SJSA1 (cell line): ENCODE measurements at places on chromosomes 13 and 19. TPM values are rescaled to one million over a fixed set of nuclear protein-coding genes. Genes with fewer than 3 reads are reported as not detected.

Gene ATP13A1
- total RNA-seq, result 138 and 147 TPM in 2 replicates

- no peaks in the 10 kb centered on the region for H3K27me3 ChIP-seq
- H3K27ac ChIP-seq, result no peak overlapping the region
- H3K4me3 ChIP-seq, result no peak overlapping the region
Observed at GRCh38 chr19:13808856-13809255, 13.6 kb downstream of the ZSWIM4 start.

GRCh38 chr19:8148410-8149260, 757 bp downstream of the FBN3 start:
- H3K4me1 ChIP-seq, result no peaks in the 10 kb centered on the region
- no peak overlapping the region for H3K4me3 ChIP-seq
- no peak for DNase-seq
- no peaks in the 10 kb centered on the region for H3K36me3 ChIP-seq

DNA sequence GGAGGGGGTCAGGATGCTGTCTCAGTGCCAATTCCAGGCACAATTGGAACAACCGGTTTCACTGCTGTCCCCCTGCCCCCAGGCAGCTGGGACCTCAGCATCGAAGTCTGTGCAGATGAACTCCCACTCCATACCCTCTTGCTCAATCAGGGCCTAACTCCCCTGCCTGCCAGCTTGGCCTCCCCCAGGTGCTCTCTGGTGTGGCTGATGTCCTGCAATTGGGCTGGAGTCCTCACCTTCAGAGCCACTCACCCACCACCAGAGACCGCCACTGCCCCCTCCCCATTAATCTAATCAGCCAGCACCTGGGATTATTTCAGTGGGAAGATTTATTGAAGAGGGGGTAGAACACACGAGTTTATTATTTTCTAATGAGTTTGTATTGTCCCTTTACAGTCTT, 118.8 kb downstream of the MIPEP start:
- no peak overlapping the region for H3K4me3 ChIP-seq
- H3K36me3 ChIP-seq, result no peaks in the 10 kb centered on the region
- H3K27me3 ChIP-seq, result no peaks in the 10 kb centered on the region
- no peaks in the 10 kb centered on the region for H3K4me1 ChIP-seq
- no peak for DNase-seq

- H3K27me3 ChIP-seq, result peaks cover 20% of the 10 kb centered on the region
- H3K27ac ChIP-seq, result no peak within 1 kb of the TSS
- H3K4me1 ChIP-seq, result no peaks in the 10 kb centered on the region
- DNase-seq, result no peak
Observed at GRCh38 chr19:9936326-9937000, at the start of gene OLFM2. Gene OLFM2 (minus strand): TSS chr19:9936515. CDS start chr19:9936366, 149 bp downstream.

Gene ZNF570
- 2.9 and 4.0 TPM in 2 replicates for total RNA-seq

Gene CLEC17A
- total RNA-seq, result 0.18 TPM in 1 of 2 replicates, not detected in the other

DNA sequence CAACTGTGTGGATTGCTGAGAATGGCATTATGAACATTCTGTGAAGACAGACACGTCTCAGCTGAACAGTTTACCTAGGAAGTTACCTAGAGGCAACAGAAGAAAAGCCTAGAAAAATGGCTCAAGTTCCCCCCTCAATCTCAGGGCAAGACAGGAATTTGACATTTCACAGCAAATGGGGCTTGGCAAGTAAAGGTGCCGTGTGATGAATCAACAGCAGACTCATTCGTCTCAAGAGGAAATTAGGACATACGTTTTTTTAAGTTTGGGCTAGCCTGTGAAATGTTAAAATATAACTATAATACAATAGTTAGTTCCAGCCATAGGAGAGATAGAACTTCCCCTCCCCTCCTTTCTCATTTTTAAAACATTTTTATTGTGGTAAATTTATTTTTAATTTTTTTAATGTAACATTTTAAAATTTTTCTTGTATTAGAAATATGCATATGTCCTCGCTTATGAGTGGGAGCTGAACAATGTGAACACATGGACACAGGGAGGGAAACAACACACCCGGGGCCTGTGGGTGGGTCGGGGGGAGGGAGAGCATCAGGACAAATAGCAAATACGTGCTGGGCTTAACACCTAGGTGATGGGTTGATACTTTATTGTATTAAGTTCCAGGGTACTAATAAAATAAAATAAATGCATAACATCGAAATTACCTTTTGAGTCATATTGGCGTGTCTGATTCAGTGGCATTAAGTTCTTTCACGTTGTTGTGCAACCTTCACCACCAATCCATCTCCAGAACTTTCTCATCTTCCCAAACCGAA, 116.0 kb downstream of the COL4A2 start:
- H3K27ac ChIP-seq, result peak overlapping the region; percentile 70
- H3K4me3 ChIP-seq, result no peak overlapping the region
- peaks cover 12% of the 10 kb centered on the region for H3K36me3 ChIP-seq
- H3K4me1 ChIP-seq, result peaks cover 74% of the 10 kb centered on the region
- peak; percentile 40 for DNase-seq

- no peaks in the 10 kb centered on the region for H3K27me3 ChIP-seq
- H3K27ac ChIP-seq, result no peak overlapping the region
- H3K4me3 ChIP-seq, result no peak overlapping the region
- DNase-seq, result no peak
Observed at GRCh38 chr13:73929287-73929932, 204.8 kb downstream of the KLF12 start.

GRCh38 chr13:26227166-26227971, 5.3 kb upstream of the RNF6 start:
- no peaks in the 10 kb centered on the region for H3K36me3 ChIP-seq
- no peak for DNase-seq
- no peak overlapping the region for H3K4me3 ChIP-seq
- H3K27me3 ChIP-seq, result no peaks in the 10 kb centered on the region
- peaks cover 7% of the 10 kb centered on the region for H3K4me1 ChIP-seq

DNA sequence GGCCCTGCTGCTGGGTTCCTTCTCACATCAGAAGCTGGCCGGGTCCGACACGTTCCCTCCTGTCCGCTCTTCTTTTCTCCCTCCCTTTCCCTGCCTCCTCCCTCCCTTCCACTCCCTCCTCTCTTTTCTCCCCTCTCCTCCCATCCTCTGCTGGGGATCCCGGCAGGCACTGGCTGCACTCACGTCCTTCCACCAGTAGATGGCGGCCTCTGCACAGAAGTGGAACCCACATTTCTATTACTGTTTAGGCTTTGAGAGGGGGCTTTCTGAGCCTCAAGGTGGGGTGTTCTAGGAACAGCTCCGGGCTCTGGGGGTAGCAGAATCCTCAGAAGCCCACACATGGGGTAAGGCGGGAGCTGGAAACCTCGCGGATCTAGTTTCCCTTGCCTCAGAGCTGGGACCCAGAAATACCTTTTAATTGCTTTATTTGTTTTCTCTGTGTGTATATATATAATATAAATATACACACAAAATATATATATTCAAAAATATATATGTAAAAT, 294.2 kb downstream of the ZNF536 start:
- peaks cover 25% of the 10 kb centered on the region for H3K4me1 ChIP-seq
- no peak for DNase-seq
- no peaks in the 10 kb centered on the region for H3K27me3 ChIP-seq
- H3K27ac ChIP-seq, result no peak overlapping the region

GRCh38 chr19:8681345-8682029, 17.1 kb downstream of the ACTL9 start:
- no peaks in the 10 kb centered on the region for H3K36me3 ChIP-seq
- no peaks in the 10 kb centered on the region for H3K27me3 ChIP-seq
- no peaks in the 10 kb centered on the region for H3K4me1 ChIP-seq
- no peak overlapping the region for H3K4me3 ChIP-seq
- no peak for DNase-seq

DNA sequence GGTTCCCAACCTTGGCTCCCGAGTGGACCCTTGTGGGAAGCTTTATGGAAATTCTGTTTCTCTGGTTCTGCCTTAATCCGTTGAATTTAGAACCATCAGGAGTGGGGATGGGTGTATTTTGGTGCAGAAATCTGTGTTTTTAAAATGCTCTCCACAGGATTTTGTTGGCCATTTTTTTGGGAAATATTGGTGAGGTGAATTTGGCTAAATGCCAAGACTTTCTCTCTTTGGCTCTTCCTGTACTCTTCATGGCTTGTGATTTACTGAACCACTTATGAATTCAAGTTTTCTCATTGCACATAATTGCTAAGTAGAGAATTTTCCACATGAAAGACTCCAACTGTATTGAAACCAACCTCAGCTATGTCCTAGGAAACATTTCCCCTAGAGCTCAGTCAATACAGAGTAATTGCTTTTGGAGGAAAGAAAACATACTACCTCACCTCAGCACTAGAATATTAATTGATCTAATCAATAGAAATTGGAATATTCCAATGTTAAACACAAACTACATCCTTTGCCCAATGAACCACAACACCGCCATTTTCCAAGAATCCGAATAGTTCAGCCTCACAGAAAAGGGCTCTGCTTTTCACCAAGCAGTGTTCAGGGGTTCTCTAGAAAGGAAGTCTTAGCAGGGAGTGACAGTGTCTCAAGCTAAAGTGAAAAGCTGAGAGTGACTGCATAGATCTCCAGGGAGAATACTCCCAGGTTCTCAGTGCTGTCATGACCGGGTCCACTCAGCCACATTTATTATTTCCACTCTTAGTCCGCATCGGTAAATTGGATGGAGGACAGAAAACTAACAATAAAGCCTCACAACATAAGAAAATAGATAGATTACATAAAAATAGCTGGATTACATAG, 60.3 kb downstream of the ERCC5 start:
- no peaks in the 10 kb centered on the region for H3K4me1 ChIP-seq
- no peak overlapping the region for H3K27ac ChIP-seq
- no peaks in the 10 kb centered on the region for H3K36me3 ChIP-seq
- no peak overlapping the region for H3K4me3 ChIP-seq

DNA sequence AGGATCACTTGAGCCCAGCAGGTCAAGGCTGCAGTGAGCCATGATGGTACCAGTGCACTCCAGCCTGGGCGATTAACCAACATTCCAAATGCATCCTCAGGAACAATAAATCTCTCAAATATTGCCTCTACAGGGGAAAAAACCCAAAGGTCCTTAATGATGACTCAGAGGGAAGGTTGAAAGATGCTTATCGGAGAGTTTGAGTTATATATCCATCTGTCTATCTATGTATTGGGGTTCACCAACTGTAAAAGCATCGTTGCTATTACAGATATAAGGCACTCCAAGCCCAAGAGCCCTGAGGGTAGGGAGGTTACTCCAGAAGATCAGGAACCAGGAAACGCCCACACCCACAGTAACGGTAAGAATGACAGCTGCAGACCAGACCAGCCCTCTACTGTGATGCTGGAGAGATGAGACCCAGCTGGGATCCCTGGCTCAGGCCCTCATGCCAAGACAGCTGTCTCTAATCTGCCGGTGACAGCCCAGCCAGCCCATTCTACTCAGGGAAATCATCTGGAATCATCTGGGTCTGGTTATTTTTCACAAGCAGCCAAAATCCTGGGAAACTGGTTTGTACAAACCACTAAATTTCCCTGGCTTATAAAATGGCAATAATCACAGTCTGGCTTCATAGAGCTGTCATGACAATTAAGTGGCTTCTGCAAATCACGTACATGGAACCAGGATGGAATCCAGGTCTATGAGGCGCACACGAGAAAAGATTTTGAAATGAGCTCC, 23.8 kb downstream of the TEX101 start:
- peaks cover 12% of the 10 kb centered on the region for H3K4me1 ChIP-seq
- peak overlapping the region; percentile 34 for H3K27ac ChIP-seq
- no peaks in the 10 kb centered on the region for H3K27me3 ChIP-seq
- DNase-seq, result peak; percentile 6
- H3K36me3 ChIP-seq, result no peaks in the 10 kb centered on the region

DNA sequence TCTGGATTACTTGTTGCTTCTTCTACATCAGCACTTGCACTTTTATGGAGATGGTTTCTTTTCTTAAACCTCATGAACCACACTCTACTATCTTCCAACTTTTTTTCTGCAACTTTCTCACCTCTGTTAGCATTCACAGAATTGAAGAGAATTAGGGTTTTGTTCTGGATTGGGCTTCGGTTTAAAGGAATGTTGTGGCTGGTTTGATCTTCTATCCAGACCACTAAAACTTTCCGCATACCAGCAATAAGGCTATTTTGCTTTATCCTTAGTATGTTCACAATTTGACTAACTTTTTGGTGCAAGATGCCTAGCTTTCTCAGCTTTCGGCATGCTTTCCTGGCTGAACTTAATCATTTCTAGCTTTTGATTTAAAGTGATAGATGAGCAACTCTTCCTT, 666.7 kb upstream of the MIR17HG start:
- no peaks in the 10 kb centered on the region; the same call in 1 of the 2 replicates for H3K27me3 ChIP-seq
- H3K36me3 ChIP-seq, result no peaks in the 10 kb centered on the region
- no peak for DNase-seq
- no peak overlapping the region for H3K4me3 ChIP-seq
- H3K4me1 ChIP-seq, result no peaks in the 10 kb centered on the region

DNA sequence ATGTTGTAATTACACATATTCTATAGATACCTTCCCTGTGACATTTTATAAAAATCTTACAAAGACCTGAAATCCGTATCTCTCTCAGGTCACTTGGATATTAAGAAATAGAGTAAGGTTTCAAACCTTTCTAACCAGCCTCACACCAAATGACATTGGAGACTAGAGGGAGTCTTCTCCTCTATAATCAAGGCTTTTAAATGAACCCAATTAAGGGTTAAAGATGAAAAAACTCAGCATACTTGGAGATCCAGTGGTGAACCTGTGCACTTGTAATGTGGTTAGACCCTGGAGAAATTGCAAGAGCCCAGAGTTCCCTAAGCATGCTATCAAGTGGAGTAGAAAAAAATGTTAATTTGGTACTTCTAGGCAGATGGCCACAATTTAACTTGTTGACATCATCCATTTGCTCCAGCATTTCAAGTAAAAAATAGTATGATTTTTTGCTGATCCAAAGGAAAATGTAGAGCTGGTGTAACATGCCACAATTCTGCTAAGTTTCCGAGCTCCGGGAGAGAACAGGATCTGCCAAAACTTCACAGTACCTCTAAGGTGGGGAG, 554.1 kb upstream of the MIR17HG start:
- H3K27ac ChIP-seq, result no peak overlapping the region
- H3K4me3 ChIP-seq, result no peak overlapping the region
- H3K27me3 ChIP-seq, result no peaks in the 10 kb centered on the region

DNA sequence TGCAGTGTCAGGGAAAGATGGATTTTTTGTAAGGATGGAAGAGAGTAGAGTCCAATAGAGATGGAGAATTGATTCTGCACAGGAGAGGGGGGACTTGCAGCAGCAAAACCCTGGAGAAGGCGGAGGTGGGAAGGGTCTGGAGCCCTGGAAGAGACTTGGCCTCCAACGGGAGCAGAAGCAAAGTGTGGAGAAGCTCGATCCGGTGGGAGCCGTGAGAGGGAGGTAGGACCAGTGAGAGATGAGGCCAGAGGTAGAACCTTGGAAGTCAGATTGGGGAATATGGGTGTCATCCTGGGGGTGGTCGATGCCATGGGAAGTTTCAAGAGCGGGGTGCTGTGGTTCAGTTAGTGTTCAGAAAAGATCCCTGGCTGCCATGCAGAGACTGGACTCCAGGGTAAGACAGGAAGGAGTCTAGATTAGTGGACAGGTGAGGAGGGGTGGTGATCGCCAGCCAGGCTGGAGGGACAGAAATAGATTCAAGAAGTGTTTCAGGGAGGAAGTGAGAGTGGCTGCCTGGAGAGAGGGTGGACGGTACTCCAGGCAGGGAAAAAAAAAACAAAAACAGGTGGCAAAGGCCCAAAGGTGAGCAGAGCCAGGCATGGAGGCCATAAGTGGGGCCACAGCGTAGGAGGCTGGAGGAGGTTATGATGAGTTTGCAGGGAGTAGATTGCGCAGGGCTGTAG, 2.6 kb downstream of the PPP5C start:
- H3K4me1 ChIP-seq, result peaks cover 42% of the 10 kb centered on the region
- no peaks in the 10 kb centered on the region for H3K27me3 ChIP-seq
- H3K27ac ChIP-seq, result no peak overlapping the region
